ENCODE measurements at places on chromosomes 3 and 15. TPM values are rescaled to one million over a fixed set of nuclear protein-coding genes. Genes with fewer than 3 reads are reported as not detected.

The GOLGA8K gene
- total RNA-seq: not detected

The PDE12 gene
- 14.3 TPM for total RNA-seq

The C3orf49 gene
- not detected for total RNA-seq

The TMEM212 gene
- total RNA-seq: not detected

The ADGRG7 gene
- not detected for total RNA-seq

The P2RY1 gene
- total RNA-seq: 3.6 TPM

The TRPM1 gene
- not detected for total RNA-seq

The CILP gene
- 0.16 TPM for total RNA-seq

The VILL gene
- 5.8 TPM for total RNA-seq

The FBXL22 gene
- total RNA-seq: not detected

The PLSCR5 gene
- not detected for total RNA-seq

All from cardiac atrium fibroblast (primary cell).